Hair follicular keratinocyte (primary cell): ENCODE measurements at places on chromosomes 2 and 18. TPM values are rescaled to one million over a fixed set of nuclear protein-coding genes. Genes with fewer than 3 reads are reported as not detected.

Gene KRTCAP3
- total RNA-seq = 29.4 and 52.9 TPM in 2 replicates

Gene FMNL2
- total RNA-seq = 32.4 and 47.8 TPM in 2 replicates

Gene THUMPD2
- total RNA-seq = 8.2 and 9.3 TPM in 2 replicates

Gene GKN1
- not detected in 2 replicates for total RNA-seq

Gene RTP5
- not detected in 2 replicates for total RNA-seq

Gene SNTG2
- 0.55 TPM in 1 of 2 replicates, not detected in the other for total RNA-seq

Gene CD28
- total RNA-seq = not detected in 2 replicates

Gene CIAO1
- total RNA-seq = 74.4 and 78.2 TPM in 2 replicates

Gene CAVIN2
- 0.16 and 2.9 TPM in 2 replicates for total RNA-seq

Gene KLHL14
- not detected in 2 replicates for total RNA-seq

Gene HOXD4
- not detected in 2 replicates for total RNA-seq

Gene MRPL44
- 32.3 and 38.3 TPM in 2 replicates for total RNA-seq

Gene KCNG2
- total RNA-seq = not detected in 2 replicates

Gene GMPPA
- 56.1 and 82.3 TPM in 2 replicates for total RNA-seq

Gene TET3
- total RNA-seq = 2.7 and 3.5 TPM in 2 replicates

Gene DPYSL5
- not detected in 2 replicates for total RNA-seq

Gene FN1
- total RNA-seq = 133 and 1,059 TPM in 2 replicates

Gene IMPA2
- 40.7 and 55.3 TPM in 2 replicates for total RNA-seq

Gene CPO
- total RNA-seq = not detected in 2 replicates

Gene ACADL
- not detected in 2 replicates for total RNA-seq

Gene ANKRD62
- not detected in 2 replicates for total RNA-seq

Gene ITGB6
- 58.8 and 59.2 TPM in 2 replicates for total RNA-seq

Gene SUCLG1
- 64.3 and 75.8 TPM in 2 replicates for total RNA-seq

Gene NFE2L2
- total RNA-seq = 42.5 and 53.0 TPM in 2 replicates

Gene SCYGR3
- total RNA-seq = not detected in 2 replicates

Gene GPR155
- 1.7 and 2.0 TPM in 2 replicates for total RNA-seq

Gene FLACC1
- total RNA-seq = not detected in 2 replicates

Gene UBR3
- total RNA-seq = 7.7 and 8.7 TPM in 2 replicates

Gene FSHR
- total RNA-seq = not detected in 2 replicates

Gene AGXT
- not detected in 2 replicates for total RNA-seq

Gene CD8A
- total RNA-seq = 0.04 and 0.08 TPM in 2 replicates

Gene ATG16L1
- total RNA-seq = 16.6 and 27.1 TPM in 2 replicates

Gene ELOA2
- not detected in 2 replicates for total RNA-seq

Gene ANKRD30B
- not detected in 2 replicates for total RNA-seq

Gene DSG1
- total RNA-seq = 0.38 and 0.55 TPM in 2 replicates

Gene IL37
- total RNA-seq = not detected in 2 replicates

Gene KIAA2012
- total RNA-seq = not detected in 2 replicates

Gene MGAT4A
- total RNA-seq = 0.16 and 0.53 TPM in 2 replicates

Gene SULT1C4
- not detected in 2 replicates for total RNA-seq

Gene XPO1
- 107 and 110 TPM in 2 replicates for total RNA-seq

Gene UGT1A6
- 0.38 and 0.78 TPM in 2 replicates for total RNA-seq

Gene SERPINB11
- total RNA-seq = not detected in 2 replicates

Gene RHOB
- 109 and 133 TPM in 2 replicates for total RNA-seq

Gene GPR45
- total RNA-seq = not detected in 2 replicates

Gene ZNF385B
- total RNA-seq = not detected in 2 replicates
